GM13976 (cell line): ENCODE measurements at places on chromosomes 5 and 9.

GRCh38 chr5:36881807-36882206, 5.2 kb downstream of the NIPBL start:
- no peak for DNase-seq

- no peak for DNase-seq
Observed at GRCh38 chr5:137461391-137462264, 37.5 kb downstream of the SPOCK1 start.

GRCh38 chr5:74408150-74409043, 232.1 kb downstream of the ENC1 start:
- DNase-seq: no peak

GRCh38 chr9:134234001-134234660, 69.8 kb upstream of the RNU6ATAC start:
- DNase-seq: no peak

- no peak for DNase-seq
Observed at GRCh38 chr9:128077847-128078503, 9.9 kb downstream of the SLC25A25 start.

GRCh38 chr9:16726029-16726428, 144.4 kb downstream of the BNC2 start:
- DNase-seq: no peak

- DNase-seq: no peak
Observed at GRCh38 chr5:6845856-6846255, 132.6 kb downstream of the TENT4A start.

DNA sequence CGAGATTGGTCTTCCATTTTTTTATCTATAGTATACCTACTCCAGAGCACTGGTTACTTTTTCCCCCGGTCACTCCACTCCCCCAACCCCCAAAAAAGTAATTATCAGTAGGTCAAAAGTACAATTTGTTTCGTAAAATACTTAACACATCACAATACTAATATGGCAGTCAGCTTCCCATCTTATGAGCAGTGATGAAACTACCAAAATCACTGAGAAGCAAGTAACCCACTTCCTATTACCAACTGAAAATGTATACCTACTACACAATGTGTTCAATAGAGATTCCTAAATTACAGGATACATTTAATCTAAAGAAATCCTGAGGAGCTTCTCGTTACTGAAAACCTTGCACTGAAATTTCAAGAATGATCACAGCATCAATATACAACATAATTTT, 1.9 kb downstream of the CERT1 start:
- no peak for DNase-seq

GRCh38 chr9:72327631-72328030, 37.4 kb downstream of the ZFAND5 start:
- no peak for DNase-seq

DNA sequence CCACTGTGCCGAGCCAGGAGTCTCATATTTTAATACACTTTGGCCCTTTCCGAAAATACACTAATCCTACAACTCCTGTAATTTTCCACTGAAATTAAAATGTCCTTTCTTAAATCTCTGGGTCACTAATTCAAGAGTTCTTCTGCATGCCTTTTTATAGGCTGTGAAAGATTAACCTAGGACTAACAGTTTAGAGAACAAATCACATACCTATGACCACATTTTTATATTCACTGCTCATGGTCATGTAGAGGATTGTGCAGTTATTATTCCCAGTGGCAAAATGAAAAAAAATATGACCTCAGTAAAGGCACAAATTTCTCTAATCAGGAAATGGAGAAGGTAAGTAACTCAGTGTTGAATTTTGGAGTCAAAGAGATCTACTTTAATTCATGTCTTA, 33.4 kb downstream of the SLCO4C1 start:
- no peak for DNase-seq

DNA sequence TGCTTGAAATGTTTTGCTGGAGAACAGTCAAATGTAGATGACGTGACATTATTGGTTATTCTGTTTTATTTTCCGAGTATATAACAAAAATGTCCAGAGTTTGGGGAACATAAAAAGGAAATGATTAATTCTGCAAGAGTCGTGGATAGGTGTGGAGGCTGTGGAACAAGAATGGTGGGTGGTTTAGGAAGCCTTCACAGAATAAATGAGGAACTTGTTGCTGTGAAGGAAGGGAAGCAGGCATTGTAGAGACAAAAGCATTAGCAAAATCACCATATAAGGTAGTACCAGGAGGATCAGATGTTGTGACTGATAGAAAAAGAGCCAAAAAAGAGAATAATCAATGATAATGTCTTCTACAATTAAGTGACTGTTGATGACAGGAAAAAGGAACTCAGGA, 66.2 kb upstream of the CNTLN start:
- DNase-seq: no peak

GRCh38 chr5:153496835-153497234, 6.4 kb downstream of the GRIA1 start:
- no peak for DNase-seq

DNA sequence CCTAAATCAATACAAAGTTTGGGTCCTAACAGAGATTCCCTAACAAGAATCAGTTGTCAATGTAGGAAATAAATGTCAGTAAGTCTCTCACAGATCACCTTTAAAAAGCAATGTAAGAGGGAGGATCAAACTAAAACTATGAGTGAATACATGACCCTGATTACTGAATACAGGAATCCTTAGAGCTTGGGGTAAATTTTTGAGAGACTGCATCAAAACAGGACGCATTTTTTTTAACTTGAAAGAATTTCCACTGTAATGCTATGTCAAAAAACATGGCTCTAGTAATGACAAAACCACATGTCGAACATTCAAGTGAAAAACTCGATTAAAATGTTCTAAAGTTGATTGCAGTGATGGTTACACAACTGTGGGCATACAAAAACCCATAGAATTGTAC, 21.9 kb downstream of the ZDHHC21 start:
- no peak for DNase-seq

- no peak for DNase-seq
Observed at GRCh38 chr5:143446535-143447226, 43.2 kb upstream of the NR3C1 start.

DNA sequence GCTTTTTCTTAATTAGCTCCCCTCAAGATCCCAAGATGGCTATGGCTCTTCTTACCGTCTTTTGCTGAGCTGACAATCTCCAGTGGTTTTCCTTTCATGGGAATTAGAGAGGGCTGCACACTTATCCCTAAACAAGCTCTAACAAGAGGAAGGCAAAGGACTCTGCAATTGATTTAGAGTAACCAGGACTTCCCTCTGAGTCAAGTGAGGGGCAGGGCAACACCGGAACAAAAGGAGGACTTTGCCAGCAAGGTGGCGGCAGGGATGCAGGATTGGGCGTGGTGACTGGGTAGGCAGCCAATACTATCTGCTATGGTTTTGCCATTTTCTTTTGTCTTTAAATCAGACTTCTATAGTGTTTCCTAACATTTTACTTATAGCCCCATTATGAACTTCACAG, 9.8 kb downstream of the SLC44A1 start:
- no peak for DNase-seq

- no peak for DNase-seq
Observed at GRCh38 chr5:80904533-80905187, 55.5 kb upstream of the RASGRF2 start.

DNA sequence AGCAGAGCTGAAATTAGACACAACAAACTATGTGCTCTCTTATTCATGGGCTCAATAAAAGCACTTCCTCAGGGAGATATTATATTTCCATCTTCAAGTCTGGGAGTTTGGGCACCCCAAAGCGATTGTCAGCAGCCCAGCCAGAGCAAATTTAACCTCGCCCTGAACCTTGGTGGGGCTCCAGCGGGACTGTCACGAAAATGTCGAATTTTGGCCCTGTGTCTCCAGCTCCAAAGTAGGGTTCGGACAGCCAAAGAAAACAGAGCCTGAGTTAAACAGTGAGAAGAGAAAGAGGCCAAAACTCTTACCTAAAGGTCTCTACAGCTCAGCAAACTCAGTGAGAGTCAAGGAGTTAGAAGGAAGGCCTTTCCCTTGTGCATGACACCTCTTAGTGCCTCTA, 432.9 kb downstream of the SPATA31D1 start:
- DNase-seq: no peak

DNA sequence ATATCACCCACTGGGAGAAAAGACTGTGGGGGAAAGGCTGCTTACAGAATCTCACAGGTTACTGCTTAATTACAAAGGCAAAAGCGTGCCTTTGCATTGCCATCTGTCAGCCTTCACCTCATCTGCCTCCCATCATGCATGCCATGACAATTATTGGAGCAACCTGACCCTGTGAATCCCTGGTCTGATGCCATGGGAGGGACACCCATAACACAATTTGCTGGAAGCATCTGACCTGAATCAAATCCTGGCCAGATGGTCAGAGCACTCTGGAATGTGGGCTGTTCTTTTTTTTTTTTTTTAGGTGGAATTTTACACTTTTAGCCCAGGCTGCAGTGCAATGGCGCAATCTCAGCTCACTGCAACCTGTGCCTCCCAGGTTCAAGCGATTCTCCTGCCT, 11.6 kb upstream of the RETREG1 start:
- DNase-seq: no peak

DNA sequence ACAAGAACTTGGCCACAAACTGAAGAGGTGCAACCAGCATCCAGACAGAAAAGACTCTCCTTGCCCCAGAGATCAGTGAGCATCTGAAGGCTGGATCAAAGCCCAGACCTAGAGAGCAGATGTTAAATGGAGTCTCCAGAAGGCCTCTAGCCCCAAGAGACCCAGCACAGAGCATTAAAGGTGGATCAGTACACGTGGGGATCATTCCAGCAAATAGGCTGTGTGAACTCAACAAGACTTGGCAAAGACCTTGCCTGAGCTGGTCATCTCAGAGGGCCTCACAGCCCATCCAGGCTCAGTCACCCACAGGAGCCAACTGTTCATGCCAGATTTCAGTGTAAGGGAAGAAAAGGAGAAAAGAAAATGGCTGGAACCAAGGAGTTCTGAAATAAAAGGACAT, 214.0 kb downstream of the ENC1 start:
- DNase-seq: no peak
